ENCODE measurements at places on chromosomes 2 and 18.
A peak's percentile ranks its signal among the peaks of the same experiment; 100 is the strongest.

GRCh38 chr18:12749121-12749520 lies 46.3 kb downstream of the PSMG2 start:
- no peak for DNase-seq

GRCh38 chr18:63907664-63908063 lies at the start of gene SERPINB10:
Gene SERPINB10, plus strand, starts transcription at chr18:63907958. Its CDS starts 7,553 bp downstream, at chr18:63915511.
- no peak for DNase-seq

- no peak for DNase-seq
These were observed 444.0 kb upstream of the LRRTM1 start for GRCh38 chr2:80748592-80748991.

GRCh38 chr2:196592331-196592910 lies 47.1 kb upstream of the CCDC150 start:
- peak; percentile 34 for DNase-seq

- DNase-seq, result no peak
These were observed 368.0 kb upstream of the MYT1L start for GRCh38 chr2:2699121-2699505.

DNA sequence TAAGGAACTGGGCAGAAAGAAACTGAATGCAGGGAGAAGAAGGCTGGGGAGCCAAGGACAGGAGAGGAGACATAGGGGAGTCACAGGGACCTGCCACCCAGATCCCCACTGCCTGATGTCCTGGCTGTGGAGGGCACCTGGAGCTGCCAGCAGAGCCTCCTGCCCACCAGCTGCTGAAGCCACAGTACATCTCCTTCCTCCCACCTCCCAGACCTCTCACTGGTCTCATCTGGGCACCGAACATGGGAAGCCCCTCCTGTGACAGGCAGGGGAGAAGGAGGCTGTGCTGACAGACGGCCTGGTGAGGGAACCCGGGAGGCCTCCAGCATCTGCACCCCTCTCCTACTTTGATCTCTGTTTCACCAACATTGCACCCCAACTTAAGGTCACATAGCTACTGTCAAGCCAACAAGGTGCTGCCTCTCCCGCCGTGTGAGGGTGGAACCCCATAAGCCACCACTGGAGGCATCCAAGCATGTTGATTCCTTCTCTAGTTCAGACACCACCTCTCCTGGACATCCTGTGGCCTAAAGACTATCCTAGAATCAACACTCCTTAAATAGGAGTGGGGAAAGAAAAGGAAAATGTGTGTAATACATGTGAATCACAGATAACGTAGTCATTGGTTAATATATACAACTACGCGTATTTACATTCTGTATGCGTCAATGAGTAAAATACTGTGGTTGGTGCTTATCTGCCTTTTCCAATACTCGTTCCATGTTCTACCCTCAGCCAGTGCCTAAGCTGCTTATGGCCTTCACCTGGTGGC lies 3.5 kb upstream of the RNPEPL1 start:
- DNase-seq, result no peak

GRCh38 chr2:119910566-119910965 lies 102.3 kb upstream of the EPB41L5 start:
- DNase-seq, result no peak

DNA sequence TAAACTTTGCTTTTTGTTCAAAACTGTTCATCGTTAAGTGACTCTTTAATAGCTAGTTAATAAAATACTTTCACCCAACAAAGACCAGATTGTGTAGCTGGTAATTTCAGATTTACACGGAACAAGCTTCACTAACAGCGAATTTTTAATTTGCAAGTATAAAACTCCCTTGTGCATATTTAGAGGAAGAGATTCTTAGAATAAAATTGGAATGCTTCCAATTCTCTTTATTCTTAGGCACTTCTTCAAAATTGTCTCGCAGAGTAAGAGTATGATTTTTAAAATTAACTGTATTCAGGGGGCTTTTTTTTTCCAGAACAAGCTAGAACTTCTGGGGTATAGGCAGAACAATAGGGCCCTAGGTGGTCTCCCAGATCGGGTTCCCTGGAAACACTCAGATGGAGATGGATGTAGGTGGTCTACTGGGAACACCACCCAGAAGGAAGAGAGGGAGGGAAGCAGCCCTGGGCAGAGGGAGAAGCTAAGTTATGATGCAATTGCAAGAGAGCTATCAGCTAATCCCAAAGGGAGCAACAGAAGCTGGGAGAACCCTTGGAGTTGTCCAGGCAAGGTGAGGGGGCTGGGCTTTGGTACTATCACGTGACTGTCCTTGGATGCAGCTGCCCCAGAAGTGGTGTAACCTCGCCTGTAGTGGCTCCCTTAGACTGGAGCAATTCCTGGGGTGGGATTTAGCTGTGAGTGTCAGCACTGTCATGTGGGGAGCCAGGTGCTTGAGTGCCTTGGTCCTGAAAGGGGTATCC lies 151.7 kb upstream of the ASB18 start:
- DNase-seq, result no peak

GRCh38 chr2:13104723-13105122 lies 388.0 kb downstream of the TRIB2 start:
- no peak for DNase-seq

- DNase-seq, result no peak
These were observed 251.6 kb upstream of the NCKAP5 start for GRCh38 chr2:133819906-133820305.

GRCh38 chr18:34818064-34818463 lies 108.0 kb downstream of the DTNA start:
- DNase-seq, result no peak

DNA sequence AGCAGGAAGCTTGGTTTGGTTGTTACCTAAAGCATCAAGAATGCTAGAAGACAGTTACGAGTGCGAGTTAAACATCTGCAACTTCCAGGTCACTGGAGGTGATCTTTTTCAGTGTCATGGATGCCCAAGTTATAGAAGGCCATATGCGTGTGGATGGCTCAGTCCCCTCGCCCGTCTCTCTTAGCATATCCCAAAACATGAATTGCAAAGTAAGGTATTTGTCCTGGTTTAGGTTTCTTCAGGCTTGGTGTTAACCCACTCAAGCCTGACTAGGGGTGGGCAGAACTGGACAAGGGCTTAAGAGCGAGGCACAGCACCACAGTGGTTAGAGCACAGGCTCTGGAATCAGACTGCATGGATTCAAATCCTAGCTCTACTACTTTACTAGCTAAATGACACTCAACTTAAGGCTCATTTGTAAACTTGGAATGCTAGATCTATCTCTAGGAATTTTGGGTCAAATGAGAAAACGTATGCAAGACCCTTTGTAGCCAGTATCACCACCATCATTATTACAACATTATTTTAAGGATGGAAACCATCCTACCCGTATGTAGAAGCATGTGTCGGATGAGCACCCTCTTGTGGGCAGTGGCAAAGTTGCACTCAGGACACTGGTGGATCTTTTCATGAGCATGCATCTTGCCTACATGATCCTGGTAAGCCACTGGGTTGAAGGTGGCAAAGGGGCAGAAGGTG lies 11.2 kb downstream of the ZNF142 start:
- DNase-seq, result no peak

Measured in NCI-H446 treated with DMSO at 0.1 percent for 48 hours (cell line).